ENCODE measurements at places on chromosomes 1 and 21.

- H3K27ac ChIP-seq: no peak overlapping the region
- H3K4me1 ChIP-seq: no peaks in the 10 kb centered on the region
- no peaks in the 10 kb centered on the region for H3K27me3 ChIP-seq
- H3K4me3 ChIP-seq: no peak overlapping the region
These were observed 57.5 kb upstream of the IL12RB2 start for GRCh38 chr1:67250051-67250653.

DNA sequence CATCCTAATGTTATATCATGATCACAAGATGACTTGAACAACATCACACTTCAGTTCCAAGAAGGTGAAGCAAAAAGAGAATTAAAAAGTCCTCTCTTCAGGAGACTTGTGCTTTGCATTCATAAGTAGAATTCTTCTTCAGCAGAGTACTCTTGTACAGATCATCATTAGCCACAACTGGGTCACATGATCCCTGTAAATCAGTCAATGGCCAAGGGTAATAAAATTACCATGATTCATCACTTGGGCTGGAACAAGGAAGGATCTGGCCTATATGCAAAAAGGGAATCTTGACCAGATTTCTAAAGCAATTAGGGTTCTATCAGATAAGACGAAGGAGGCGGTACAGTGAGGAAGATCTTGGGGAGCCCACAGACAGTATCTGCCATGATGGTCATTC is 458.0 kb upstream of the DEPDC1 start:
- no peak overlapping the region for H3K4me3 ChIP-seq
- peaks cover 30% of the 10 kb centered on the region for H3K4me1 ChIP-seq
- peak overlapping the region; percentile 9 for H3K27ac ChIP-seq
- no peaks in the 10 kb centered on the region for H3K27me3 ChIP-seq
- DNase-seq: no peak

DNA sequence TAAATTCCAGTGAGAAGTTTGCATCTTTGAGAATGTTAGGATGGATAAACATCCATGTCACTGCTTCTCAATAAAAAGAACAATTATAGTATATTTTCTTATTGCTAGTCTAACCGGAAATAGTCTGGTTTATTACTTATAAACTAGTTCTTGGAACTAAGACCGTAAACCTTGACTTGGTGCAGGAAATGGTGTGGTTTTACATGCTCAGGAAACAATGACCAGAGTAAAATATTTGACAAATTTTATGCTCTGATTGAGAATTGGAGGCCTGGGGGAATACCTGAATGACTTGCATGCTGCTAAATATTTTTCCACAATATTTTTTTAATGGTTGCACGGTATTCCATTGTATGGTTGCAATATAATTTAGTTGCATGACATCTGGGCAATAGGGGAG is 76.3 kb downstream of the XCL2 start:
- H3K27ac ChIP-seq: no peak overlapping the region
- H3K27me3 ChIP-seq: no peaks in the 10 kb centered on the region
- H3K36me3 ChIP-seq: no peaks in the 10 kb centered on the region
- no peak for DNase-seq

DNA sequence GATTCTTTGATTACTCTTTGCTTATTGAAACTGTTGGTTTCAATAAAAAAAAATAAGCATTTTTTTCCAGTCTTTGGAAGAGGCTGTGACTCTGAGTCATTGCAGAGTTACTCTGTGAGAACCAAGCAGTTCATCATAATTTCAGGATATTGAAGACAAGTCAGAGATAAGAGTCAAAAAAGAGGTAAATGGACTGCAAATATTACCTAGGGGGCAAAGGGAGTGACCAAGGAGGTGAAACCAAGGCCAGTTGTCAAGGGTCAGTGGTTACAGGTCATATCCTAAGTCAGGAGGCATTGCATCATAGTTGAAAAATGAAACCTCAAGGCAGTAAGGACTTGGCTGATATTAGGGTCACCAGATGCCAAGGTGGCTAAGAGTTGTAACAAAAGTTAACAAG is 597.1 kb upstream of the USP24 start:
- H3K36me3 ChIP-seq: no peaks in the 10 kb centered on the region
- H3K4me3 ChIP-seq: no peak overlapping the region
- H3K27me3 ChIP-seq: no peaks in the 10 kb centered on the region
- peak overlapping the region; percentile 62 for H3K27ac ChIP-seq
- no peak for DNase-seq
- H3K4me1 ChIP-seq: peaks cover 17% of the 10 kb centered on the region

- DNase-seq: no peak
- H3K27ac ChIP-seq: no peak overlapping the region
- no peaks in the 10 kb centered on the region for H3K4me1 ChIP-seq
- H3K27me3 ChIP-seq: no peaks in the 10 kb centered on the region
- no peak overlapping the region for H3K4me3 ChIP-seq
- peaks cover 55% of the 10 kb centered on the region for H3K36me3 ChIP-seq
These were observed 77.0 kb upstream of the GNG4 start for GRCh38 chr1:235726557-235726956.

DNA sequence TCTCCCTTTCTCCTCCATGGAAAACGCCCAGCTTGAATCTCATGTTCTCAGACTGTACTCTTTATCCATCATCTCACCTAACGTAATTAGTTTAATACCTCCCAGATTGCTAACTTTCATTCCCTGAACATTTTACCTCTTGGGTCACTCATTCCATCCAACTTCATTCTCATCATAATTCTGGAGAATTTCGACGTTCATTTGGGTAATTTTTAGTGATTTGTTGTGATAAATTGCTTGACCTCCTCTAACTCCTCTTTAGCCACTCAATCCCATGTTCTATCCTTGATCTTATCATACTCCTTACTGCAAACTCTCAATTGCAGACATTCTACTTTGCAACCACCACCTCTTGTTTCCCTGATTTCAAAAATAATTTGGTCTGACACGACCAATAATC is 28.4 kb downstream of the RPE65 start:
- no peak overlapping the region for H3K27ac ChIP-seq
- H3K4me3 ChIP-seq: no peak overlapping the region
- no peaks in the 10 kb centered on the region for H3K4me1 ChIP-seq
- no peak for DNase-seq
- no peaks in the 10 kb centered on the region for H3K36me3 ChIP-seq

DNA sequence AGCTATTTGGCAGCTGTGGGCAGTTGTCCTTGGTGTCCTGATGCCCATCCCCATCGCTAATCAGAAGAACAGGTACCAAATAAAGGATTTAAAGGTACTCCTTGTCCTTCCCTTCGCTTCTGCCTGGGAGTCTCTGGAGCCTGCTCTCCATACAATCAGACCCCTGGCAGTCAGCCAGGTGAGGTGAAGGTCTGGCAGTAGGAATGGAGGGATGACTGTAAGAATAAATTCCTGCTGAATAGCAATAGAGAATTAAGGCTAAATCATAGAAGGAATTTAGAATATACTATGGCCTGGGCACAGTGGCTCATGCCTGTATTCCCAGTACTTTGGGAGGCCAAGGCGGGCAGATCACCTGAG is 9.2 kb downstream of the THBS3 start:
- H3K27ac ChIP-seq: no peak overlapping the region
- no peaks in the 10 kb centered on the region for H3K27me3 ChIP-seq
- H3K36me3 ChIP-seq: peaks cover 4% of the 10 kb centered on the region
- no peak for DNase-seq
- peaks cover 28% of the 10 kb centered on the region for H3K4me1 ChIP-seq
- H3K4me3 ChIP-seq: no peak overlapping the region

GRCh38 chr1:177228693-177229065 is 57.9 kb downstream of the BRINP2 start:
- H3K27ac ChIP-seq: no peak overlapping the region
- H3K4me1 ChIP-seq: no peaks in the 10 kb centered on the region
- no peak overlapping the region for H3K4me3 ChIP-seq

DNA sequence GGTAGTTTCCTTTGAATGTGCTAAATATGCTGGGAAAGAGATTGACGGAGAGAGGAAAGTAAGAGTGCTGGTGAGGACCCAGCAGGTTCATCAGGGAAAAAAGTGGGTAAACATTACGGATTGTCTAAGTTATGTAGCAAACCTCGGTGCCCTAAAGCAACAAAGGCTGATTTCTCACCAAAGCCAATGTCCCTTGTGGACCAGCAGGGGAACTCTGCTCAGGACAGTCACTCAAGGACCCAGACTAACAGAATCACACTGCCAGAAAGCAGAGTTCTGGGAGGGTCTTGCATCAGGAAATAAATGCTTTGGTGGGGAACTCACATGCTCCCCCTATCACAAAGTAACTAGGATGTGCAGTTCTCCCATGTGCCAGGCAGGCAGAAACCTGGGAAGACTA is 1.7 kb upstream of the IKBKE start:
- peaks cover 47% of the 10 kb centered on the region for H3K4me1 ChIP-seq
- no peaks in the 10 kb centered on the region for H3K27me3 ChIP-seq
- H3K4me3 ChIP-seq: no peak overlapping the region
- no peaks in the 10 kb centered on the region for H3K36me3 ChIP-seq

GRCh38 chr1:182397653-182398393 is 2.6 kb downstream of the TEDDM1 start:
- peaks cover 19% of the 10 kb centered on the region for H3K4me1 ChIP-seq
- no peaks in the 10 kb centered on the region for H3K36me3 ChIP-seq
- DNase-seq: no peak
- peak overlapping the region; percentile 70 for H3K27ac ChIP-seq

- no peak overlapping the region for H3K4me3 ChIP-seq
- H3K4me1 ChIP-seq: no peaks in the 10 kb centered on the region
- no peaks in the 10 kb centered on the region for H3K27me3 ChIP-seq
- H3K36me3 ChIP-seq: no peaks in the 10 kb centered on the region
- no peak overlapping the region for H3K27ac ChIP-seq
These were observed 101.5 kb downstream of the DDX20 start for GRCh38 chr1:111857194-111857651.

- H3K4me1 ChIP-seq: no peaks in the 10 kb centered on the region
- no peaks in the 10 kb centered on the region for H3K27me3 ChIP-seq
- H3K4me3 ChIP-seq: no peak overlapping the region
- no peak for DNase-seq
- no peaks in the 10 kb centered on the region for H3K36me3 ChIP-seq
These were observed 8.8 kb downstream of the TSEN15 start for GRCh38 chr1:184060316-184060715.

GRCh38 chr1:190957565-190957964 is 479.9 kb upstream of the BRINP3 start:
- no peak overlapping the region for H3K4me3 ChIP-seq
- no peaks in the 10 kb centered on the region for H3K4me1 ChIP-seq
- no peaks in the 10 kb centered on the region for H3K36me3 ChIP-seq
- no peak for DNase-seq
- no peak overlapping the region for H3K27ac ChIP-seq
- no peaks in the 10 kb centered on the region for H3K27me3 ChIP-seq

GRCh38 chr1:30883389-30884172 is 25.0 kb downstream of the SDC3 start:
- H3K27me3 ChIP-seq: no peaks in the 10 kb centered on the region
- no peak overlapping the region for H3K4me3 ChIP-seq
- H3K4me1 ChIP-seq: peaks cover 20% of the 10 kb centered on the region
- DNase-seq: no peak
- no peak overlapping the region for H3K27ac ChIP-seq
- H3K36me3 ChIP-seq: no peaks in the 10 kb centered on the region

DNA sequence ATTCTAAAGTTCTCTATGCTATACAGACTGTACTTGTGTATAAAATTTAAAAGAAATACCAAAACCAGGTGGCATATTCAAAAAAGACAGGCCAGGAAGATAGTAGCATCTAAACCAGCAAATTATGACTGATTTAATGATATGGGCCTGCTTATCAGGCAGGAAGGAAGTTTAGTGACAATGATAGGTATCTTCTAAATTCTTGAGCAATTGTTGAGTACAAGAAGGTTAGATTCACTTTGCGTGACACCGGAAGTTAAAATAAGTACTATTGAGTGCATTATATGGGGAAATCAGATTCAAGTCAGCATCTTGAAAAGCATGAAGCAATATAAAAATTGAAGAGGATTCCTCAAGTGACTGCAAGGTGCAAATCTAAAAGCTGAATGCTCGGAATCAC is 186.8 kb upstream of the RGS18 start:
- H3K4me1 ChIP-seq: no peaks in the 10 kb centered on the region
- no peaks in the 10 kb centered on the region for H3K27me3 ChIP-seq

DNA sequence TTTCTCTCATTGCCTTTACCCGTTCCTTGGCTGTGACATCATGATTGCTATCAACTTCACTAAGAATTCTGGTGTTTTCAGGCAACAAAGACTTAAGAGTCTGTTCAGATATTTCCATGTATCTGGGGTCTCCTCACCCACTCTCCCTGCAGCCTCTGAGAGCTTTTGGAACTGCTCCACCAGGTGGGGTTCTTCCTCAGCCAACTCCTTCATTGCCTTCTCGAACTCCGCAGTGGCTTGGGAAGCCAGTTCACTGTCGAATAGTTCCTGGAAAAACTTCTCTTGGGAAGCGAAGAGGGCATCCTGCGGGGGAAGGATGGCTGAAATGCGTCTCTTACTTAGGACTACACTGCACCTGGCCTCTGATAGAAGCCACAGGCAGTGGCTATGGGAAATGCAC is 2.1 kb downstream of the PEX19 start:
- no peak overlapping the region for H3K4me3 ChIP-seq
- H3K27me3 ChIP-seq: no peaks in the 10 kb centered on the region

- H3K4me3 ChIP-seq: no peak overlapping the region
- DNase-seq: no peak
- no peaks in the 10 kb centered on the region for H3K27me3 ChIP-seq
- H3K4me1 ChIP-seq: no peaks in the 10 kb centered on the region
These were observed 15.3 kb upstream of the TMCO2 start for GRCh38 chr1:40232444-40232843.

- no peaks in the 10 kb centered on the region for H3K36me3 ChIP-seq
- peaks cover 47% of the 10 kb centered on the region for H3K4me1 ChIP-seq
- no peak for DNase-seq
These were observed 85.3 kb upstream of the ARHGAP29 start for GRCh38 chr1:94322696-94323095.

DNA sequence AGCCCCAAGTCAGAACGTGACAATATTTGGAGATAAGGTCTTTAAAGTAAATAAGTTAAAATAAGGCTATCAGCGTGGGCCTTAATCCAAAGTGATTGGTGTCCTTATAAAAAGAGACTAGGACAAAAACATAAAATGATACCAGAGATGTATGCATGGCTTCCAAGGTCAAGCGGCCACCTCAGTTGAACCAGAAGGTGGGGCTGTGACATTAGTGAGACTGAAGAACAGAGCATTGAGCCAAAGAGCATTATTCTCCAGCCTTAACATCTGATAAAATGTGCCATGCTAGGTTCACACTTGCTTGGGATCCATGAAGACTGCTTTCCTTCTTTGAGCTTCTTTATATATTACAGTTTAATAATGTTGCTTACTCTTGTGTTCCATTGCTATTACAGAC is 554.6 kb downstream of the PLA2G4A start:
- H3K4me3 ChIP-seq: no peak overlapping the region
- no peaks in the 10 kb centered on the region for H3K27me3 ChIP-seq
- no peaks in the 10 kb centered on the region for H3K36me3 ChIP-seq
- no peak overlapping the region for H3K27ac ChIP-seq

GRCh38 chr1:118989878-118990378 is 1.8 kb upstream of the TBX15 start:
- peaks cover 24% of the 10 kb centered on the region for H3K4me1 ChIP-seq
- no peaks in the 10 kb centered on the region for H3K36me3 ChIP-seq
- H3K4me3 ChIP-seq: no peak overlapping the region
- no peak overlapping the region for H3K27ac ChIP-seq
- DNase-seq: no peak
- peaks cover 37% of the 10 kb centered on the region for H3K27me3 ChIP-seq

- DNase-seq: no peak
- no peaks in the 10 kb centered on the region for H3K36me3 ChIP-seq
- H3K27me3 ChIP-seq: no peaks in the 10 kb centered on the region
- no peak overlapping the region for H3K27ac ChIP-seq
These were observed 307.0 kb upstream of the SGIP1 start for GRCh38 chr1:66226985-66227384.

Data from vagina (tissue), 2 donors.